ENCODE measurements at places on chromosomes 2 and 18.

- DNase-seq: no peak
Observed at GRCh38 chr2:54411801-54412354, 44.2 kb upstream of the SPTBN1 start.

DNA sequence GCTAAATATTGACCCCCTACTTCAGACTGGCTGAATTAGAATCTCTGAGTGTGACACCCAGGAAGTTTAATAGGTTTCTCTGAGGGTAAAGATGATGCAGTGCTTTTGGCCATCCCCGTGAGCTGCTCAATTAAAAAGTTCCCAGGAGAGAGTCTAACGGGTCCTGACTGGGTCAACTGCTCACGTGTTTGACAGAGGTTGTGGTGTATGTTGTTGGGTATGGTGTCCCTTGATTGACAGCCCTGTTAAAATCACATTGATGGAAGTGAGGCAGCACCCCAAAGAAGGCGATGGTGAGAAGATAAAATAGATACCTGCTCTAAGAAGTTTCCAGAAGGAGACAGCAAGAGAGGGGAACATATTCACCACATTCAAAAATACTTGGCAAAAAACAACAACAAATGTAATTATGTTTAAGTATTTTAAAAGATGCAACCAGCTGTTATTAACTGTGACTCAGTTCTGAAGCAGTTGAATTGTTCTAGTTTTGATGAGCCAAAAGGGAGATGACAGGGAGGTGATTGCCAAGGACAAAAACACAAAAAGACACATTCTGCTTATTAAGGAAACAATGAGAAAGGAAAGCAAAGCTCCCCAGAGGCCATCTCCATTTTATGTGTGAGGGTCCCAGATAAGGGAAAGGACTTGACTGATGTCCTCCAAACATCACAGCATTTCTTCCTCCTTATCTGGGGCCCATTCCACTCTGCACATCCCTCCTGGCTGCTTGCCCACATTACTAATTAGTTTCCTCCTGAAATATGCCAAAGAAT, 11.5 kb upstream of the GMCL1 start:
- no peak for DNase-seq

DNA sequence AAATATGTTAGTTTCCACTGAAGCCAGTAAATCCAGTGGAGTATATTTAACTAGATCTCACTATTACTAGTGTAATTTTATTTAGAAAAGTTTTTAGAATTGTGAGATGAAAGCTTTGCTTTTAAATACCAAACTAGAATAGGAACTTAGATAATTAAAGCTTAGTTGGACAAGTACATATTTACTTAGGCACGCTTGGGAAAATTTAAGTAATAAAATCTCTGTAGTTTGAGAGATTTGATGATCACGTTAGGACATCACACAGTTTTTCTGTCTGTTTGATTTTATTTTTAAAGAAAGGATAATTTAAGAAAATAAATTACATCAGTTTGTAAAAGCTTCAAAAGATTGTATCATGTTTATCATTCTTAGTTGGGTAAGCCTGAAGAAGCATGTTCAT, 140.8 kb upstream of the IL1R2 start:
- no peak for DNase-seq

GRCh38 chr2:210460322-210461227, 16.0 kb downstream of the LANCL1 start:
- DNase-seq: peak; percentile 28

DNA sequence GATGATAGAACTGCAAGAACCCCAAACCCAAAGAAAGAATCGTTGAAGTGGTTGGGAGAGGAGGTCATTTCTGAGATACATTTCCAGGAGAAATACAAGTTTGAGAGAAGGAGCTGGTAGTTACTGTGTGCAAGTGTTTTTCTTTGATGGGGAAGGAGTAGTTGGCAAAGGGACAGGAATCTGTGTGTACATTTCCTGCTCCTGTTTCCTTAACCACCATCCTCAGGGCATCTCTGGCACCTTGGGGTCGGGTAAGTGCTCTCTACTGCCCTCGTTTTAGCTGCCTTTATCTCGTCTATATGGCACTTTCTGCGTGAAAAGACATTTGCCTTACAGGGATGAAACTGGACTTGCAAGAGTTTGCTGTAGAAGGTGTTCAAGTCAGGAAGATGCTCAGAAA, 27.3 kb downstream of the CDC42EP3 start:
- no peak for DNase-seq

GRCh38 chr2:212249451-212249850, 289.2 kb downstream of the ERBB4 start:
- peak; percentile 22 for DNase-seq

- DNase-seq: peak; percentile 57
Observed at GRCh38 chr2:74577448-74577847, 22.9 kb downstream of the DOK1 start.

GRCh38 chr2:236848501-236848900, 237.2 kb upstream of the COPS8 start:
- DNase-seq: no peak

DNA sequence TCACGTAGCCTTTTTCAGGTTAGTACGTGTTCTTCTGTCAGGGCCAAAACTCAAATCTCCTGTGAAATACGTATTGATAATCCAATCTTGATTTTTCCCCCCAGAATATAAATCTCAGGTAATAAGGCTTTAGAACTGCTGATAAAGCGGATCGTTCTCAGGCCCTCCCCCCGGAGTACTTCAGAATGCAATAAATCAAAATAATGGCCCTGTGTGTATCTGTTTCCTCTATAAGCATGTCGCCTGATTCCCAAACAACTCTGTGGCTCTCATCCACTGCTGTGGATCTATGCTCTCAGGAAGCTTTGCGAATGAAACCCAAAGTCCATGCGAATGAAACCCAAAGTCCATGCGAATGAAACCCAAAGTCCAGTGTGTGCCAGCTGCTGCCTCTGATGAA, 49.4 kb downstream of the IMPA2 start:
- DNase-seq: no peak

GRCh38 chr2:116706396-116706795, 1108.1 kb upstream of the DDX18 start:
- DNase-seq: no peak

DNA sequence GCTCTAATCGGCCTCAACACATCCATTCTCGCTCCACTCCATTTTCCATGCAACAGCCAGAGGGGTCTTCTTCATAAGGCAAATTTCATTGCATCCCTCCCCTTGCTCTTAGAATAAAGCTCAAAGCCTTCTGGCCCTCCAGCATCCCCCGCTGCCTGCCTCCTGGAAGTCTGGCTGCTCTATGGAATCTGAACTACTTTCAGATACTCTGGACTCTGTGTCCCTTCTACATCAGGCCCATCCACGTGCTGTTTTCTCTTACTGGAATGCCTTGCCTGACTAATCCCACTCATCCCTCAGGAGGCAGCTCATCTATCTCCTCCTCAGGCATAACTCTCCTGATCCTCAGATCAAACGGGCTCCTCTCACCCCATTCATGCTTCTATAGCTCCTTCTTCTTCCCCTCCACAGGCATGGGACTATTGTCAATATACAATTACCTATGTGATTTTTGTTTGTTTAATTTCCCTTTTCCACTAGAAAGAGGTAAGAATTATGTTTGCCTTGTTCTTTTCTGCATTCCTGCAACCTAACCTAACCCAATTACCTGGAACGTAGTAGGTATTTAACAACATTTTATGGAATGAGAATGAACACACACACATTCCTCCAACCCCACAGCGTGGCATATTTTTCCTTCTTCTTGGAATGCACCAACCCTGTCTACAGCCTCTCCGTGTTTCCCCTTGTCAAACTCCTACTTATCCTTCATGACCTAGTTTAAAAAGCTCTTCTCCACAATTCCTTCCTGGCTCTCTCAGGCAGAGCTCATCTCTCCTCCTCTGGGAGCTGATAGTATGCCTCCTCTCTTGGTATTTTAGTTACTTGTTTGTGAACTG, 49.5 kb downstream of the LBH start:
- DNase-seq: no peak

- no peak for DNase-seq
Observed at GRCh38 chr2:122866095-122866494, 1110.6 kb downstream of the TSN start.

- DNase-seq: no peak
Observed at GRCh38 chr18:37403788-37404187, 161.8 kb downstream of the CELF4 start.

- no peak for DNase-seq
Observed at GRCh38 chr2:209314653-209315052, 109.2 kb upstream of the MAP2 start.

DNA sequence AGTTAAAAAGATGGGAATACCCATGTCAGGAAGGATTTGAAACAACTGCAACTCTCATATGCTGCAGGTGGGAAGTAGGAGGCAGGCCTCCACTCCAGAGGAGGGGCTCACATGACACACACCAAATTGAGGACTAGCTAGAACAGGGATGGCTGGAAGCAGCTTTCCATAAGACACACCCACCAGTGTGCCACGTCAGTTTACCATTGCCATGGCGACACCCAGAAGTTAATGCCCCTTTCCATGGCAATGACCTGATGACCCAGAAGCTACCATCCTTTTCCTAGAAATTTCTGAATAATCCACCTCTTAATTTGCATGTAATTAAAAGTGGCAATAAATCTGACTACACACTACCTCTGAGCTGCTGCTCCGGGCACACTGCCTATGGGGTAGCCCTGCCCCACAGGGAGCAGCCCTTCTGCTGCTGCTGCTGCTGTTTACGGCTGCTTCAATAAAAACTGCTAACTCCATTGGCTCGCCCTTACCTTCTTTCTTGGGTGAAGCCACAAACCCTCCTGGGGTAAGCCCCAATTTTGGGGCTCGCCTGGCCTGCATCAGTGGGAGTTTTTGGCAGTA, 89.4 kb downstream of the RRM2 start:
- peak; percentile 18 for DNase-seq

DNA sequence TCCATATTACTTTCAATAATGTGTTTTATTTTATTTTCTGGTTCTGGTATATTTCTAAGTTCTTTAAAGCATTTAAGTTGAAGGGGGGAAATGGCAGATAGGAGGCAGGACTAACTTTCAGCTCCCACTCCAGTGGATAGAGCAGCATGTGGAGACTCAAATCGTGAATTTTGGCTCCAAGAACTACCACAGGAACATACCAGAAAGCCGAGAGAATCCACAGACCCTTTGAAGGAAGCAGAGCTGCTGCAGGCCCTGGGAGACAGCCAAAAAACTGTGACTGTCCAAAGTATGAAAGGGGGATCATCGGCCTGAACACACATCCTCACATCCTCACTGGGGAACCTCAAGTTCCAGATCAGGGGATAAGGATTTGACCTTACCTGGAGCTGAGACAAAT, 207.6 kb upstream of the VWC2L start:
- peak; percentile 35 for DNase-seq

DNA sequence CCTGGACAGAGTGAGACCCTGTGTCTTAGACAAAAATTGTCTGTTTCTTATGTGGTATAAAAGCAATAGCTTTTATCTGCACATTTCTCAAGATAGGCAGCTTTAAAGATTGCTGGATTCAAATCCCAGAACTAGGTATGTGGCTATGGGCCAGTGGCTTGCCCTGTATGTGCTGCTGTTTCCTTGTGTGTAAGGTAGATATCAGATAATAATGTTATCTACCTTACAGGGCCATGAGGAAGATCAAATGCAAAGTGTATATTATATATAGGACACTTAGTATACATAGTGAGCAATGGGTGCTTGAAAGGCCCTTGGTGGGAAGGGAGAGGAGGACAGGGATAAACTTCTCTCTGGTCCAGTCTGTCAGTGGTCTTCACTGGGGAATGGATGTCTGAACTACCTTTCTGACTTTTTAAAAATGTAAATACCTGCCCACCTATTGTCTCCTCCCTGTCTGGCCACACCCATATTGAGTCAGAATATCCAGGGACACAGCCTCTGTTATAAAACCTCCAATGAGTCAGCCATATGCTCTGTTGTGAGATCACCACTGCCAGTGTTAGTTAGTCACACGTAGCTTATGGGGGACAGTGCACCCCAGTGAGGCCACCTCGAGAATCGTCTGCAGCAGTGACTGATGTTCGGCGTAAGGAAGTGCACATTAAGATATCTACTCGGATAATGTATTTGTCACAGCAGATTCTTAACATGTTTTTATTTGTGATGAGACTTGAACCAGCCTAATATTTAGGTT, 383.4 kb downstream of the PTPRM start:
- DNase-seq: no peak

- DNase-seq: no peak
Observed at GRCh38 chr2:8641301-8641965, 40.4 kb upstream of the ID2 start.

GRCh38 chr2:28407976-28408690, 15.5 kb downstream of the FOSL2 start:
- DNase-seq: no peak

Measured in tongue (tissue), 3 donors.